CD4-positive, alpha-beta T cell treated with Interleukin-21 for 1 hour (primary cell): ENCODE measurements at places on chromosomes 12 and 14.

DNA sequence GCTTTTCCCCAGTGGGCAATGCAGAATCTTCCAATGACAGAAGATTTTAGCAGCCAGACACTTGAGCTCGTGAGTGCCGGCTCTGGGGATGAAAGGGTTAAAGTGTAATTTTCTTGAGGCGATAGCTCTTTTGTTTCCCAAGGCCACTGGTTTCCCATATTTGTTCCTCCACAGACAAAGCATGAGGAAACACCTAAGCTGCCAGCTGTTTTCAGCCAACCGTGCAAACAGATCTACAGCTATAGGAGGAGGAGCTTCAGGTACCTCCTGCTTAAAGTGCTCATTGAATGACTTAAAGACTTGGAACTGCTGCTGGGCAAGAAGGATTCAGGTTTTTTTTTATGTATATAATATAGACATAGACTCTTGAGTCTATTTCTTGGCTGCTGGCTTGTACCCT is 1311.5 kb downstream of the TMEM121 start:
- no peak for DNase-seq

DNA sequence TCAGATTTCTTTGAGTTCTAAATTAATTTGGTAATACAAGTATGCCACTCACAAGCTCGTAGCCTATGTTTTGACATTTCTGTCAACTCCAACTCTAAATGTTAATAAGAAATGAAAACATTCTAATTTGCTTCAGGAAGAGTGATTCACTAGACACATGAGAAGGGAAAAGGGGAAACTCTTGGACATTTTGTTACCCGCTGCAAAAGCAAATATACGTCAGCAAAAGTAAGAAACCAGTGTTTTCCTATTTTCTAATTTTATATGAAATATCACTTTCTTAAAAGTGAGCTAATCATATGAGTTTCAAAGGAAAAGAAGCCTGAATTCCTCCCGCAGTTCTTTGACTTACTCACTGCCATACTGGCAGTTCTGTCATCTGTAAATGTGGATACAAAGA is 162.3 kb downstream of the GRIP1 start:
- DNase-seq = no peak

- no peak for DNase-seq
Observed at GRCh38 chr14:63428486-63428885, 109.8 kb upstream of the GPHB5 start.

DNA sequence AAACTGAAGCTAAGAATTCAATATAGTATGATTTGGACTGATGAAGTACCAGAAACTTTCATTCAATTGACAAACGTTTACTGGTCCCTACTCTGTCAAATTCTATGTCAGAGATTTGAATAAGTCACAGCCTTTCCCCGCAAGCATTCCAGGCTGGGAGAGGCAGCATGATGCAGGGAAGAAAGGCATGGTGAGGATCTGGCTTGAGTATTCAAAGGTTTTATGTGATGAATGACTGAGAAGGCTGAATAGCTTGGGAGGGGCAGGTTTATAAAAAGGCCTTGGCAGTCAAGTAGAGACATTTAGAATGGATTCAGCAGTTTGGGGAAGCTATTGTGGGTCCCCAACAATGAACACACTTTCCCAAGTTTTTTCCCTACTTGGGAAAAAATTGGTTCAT is 431.8 kb downstream of the DPF3 start:
- DNase-seq = no peak

DNA sequence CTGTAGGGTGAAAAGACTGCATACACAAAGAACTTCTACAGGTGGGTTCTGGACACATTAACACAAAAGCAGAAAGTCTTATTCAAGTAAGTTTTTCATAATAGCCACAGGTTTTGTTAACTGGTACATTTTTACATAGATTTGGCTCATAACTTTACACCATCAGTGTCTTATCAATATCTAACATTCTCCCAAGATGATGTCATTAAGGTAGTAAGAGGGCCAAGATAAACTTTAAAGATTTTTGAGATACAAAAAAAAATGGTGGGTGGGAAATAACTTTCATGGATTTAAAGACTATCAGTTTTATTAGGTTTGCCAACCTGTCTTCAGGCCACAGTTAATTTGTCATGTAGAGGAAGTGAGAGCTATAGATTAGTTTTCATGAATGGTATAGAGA is 1.7 kb downstream of the SUPT16H start:
- no peak for DNase-seq

- no peak for DNase-seq
Observed at GRCh38 chr12:90393089-90393488, 561.9 kb downstream of the CCER1 start.

DNA sequence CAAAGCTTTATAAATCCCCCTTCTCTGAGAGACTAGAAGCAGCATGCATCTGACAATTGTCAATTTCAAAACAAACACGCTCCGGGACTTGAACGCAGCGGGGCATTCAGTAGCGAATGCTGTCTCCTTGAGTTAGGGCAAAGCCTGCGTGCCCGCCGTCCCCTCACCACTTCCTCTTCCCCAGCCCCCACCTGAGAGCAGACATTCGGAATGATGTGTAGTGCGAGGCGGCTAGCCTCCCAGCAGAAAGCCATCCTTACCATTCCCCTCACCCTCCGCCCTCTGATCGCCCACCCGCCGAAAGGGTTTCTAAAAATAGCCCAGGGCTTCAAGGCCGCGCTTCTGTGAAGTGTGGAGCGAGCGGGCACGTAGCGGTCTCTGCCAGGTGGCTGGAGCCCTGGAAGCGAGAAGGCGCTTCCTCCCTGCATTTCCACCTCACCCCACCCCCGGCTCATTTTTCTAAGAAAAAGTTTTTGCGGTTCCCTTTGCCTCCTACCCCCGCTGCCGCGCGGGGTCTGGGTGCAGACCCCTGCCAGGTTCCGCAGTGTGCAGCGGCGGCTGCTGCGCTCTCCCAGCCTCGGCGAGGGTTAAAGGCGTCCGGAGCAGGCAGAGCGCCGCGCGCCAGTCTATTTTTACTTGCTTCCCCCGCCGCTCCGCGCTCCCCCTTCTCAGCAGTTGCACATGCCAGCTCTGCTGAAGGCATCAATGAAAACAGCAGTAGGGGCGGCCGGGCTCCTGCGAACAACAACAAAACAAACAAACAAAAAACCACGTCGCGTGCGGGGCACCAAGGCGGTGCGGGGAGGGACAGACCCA is 2.2 kb downstream of the PRMT8 start:
- DNase-seq = no peak

DNA sequence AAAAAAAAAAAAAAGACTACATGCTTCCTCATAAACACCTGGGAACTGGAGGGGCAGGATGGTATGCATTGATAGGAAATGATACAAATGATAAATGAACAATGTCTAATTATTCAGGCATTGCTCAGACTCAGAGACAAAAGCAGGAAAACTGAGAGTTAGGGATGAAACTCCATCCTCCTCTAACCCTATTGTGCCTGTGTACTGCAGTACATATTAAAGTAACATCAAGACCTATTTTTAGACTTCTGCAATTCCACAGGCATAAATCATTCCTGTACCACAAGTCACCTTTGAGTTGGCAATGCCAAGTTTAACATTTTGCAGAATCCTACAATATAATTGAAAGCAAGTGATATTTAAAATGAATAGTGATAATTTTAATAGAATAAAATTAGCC is 156.5 kb upstream of the USP15 start:
- no peak for DNase-seq

DNA sequence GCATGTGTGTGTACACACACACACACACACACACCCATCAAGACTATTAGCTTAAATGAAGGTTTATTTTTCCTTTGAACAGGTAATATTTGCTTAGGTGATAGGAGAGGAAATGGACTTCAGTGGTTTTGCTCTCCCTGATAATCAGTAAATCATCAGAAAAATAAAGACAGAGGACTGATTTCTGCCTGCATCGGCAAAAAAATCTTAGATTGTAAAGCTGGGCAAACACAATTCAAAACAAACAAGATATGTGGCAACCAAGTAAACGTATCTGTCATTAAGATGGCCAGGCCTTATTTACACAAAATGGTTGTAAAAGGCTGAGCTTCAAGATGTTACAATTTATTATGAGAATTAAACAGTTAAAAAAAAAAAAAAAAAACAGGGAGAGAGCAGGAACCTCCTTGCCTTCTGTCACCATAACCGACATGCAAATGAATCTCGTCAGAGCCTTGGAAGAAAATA is 31.3 kb downstream of the PRKD1 start:
- DNase-seq = no peak

GRCh38 chr12:114917307-114917706 is 233.3 kb upstream of the TBX3 start:
- DNase-seq = no peak
